ENCODE measurements at places on chromosomes 2 and 18.
A peak's percentile ranks its signal among the peaks of the same experiment; 100 is the strongest.

DNA sequence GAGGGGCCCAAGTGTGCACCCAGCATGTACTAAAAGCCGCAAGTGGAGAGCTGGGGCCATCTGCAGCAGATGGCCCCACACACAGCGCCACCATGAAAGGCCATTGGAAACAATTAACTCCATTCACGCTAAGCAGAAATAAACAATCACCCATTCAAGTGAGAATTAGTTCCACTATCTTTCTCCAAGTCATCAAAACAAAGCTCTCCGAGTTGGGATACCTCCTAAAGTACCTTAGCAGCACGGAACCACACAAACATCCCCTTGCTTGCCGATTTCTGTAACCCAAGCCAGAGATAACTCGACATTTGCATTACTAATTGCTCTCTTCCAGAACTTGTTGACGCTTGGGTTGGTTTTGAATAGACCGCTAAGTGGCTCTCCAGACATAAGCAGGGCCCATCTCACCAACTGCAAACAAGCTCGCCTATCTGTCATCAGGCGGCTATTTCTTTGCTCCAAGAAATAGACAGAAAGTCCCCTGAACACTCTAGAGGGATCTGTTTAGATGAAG, 840.6 kb upstream of the SALL3 start:
- no peaks in the 10 kb centered on the region for H3K36me3 ChIP-seq
- H3K4me3 ChIP-seq, result no peak overlapping the region
- H3K27ac ChIP-seq, result no peak overlapping the region
- H3K27me3 ChIP-seq, result no peaks in the 10 kb centered on the region
- DNase-seq, result no peak

DNA sequence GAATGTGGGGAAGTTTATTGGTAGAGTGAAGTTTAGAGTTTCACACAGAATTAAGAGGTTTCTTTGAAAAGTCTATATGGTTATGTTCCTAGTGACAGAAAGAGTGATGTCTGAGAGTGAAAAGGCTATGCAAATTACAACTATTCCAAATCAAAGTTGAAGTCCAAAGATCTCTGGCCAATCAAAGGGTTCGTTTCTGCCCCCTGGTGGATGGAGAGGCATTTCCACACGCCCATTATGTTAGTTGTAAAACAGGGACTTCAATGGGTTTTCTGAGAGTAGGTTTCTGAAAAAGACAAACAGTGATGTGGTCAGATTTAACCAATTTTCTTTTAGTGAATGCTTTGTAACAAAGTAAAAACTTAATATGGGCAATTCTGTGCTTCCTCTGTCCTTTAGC, 441.5 kb upstream of the POU3F3 start:
- no peaks in the 10 kb centered on the region for H3K4me1 ChIP-seq
- no peaks in the 10 kb centered on the region for H3K36me3 ChIP-seq
- H3K27ac ChIP-seq, result no peak overlapping the region
- peak; percentile 17 for DNase-seq

GRCh38 chr2:233280114-233280693, 27.4 kb upstream of the SAG start:
- peaks cover 84% of the 10 kb centered on the region for H3K36me3 ChIP-seq
- DNase-seq, result no peak
- H3K4me1 ChIP-seq, result peaks cover 14% of the 10 kb centered on the region
- no peaks in the 10 kb centered on the region for H3K27me3 ChIP-seq
- H3K4me3 ChIP-seq, result no peak overlapping the region

- H3K4me3 ChIP-seq, result no peak overlapping the region
- DNase-seq, result peak; percentile 17
- H3K27me3 ChIP-seq, result no peaks in the 10 kb centered on the region
- no peak overlapping the region for H3K27ac ChIP-seq
Measured at GRCh38 chr18:63022429-63023022, 297.0 kb downstream of the BCL2 start.

GRCh38 chr2:238890618-238891456, 43.0 kb downstream of the TWIST2 start:
- H3K4me3 ChIP-seq, result no peak overlapping the region
- no peaks in the 10 kb centered on the region for H3K27me3 ChIP-seq
- no peak overlapping the region for H3K27ac ChIP-seq
- DNase-seq, result no peak

- no peaks in the 10 kb centered on the region for H3K36me3 ChIP-seq
- no peak overlapping the region for H3K4me3 ChIP-seq
- DNase-seq, result no peak
- H3K27me3 ChIP-seq, result no peaks in the 10 kb centered on the region
- no peak overlapping the region for H3K27ac ChIP-seq
Measured at GRCh38 chr18:34993289-34993688, 47.9 kb upstream of the MAPRE2 start.

DNA sequence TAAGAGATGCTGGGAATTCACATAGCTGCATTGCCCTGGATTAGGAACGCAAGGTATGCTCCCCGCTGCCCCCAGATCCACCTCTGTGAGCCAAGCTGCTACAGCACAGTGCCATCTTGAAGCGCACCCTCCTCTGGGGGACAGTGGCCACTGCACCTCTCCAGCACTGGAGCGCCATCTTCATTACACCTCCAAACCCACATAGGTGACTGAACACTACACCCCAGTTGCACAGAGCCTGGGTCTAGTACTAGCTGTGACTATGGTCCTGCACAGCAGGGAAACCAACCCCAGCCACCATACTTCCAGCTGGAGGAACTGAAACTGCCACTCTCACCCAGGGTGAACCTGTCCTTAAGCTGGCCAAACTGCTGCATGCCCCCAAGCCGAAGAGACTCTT, 84.6 kb downstream of the TMEM237 start:
- H3K4me1 ChIP-seq, result no peaks in the 10 kb centered on the region
- H3K4me3 ChIP-seq, result no peak overlapping the region
- no peak for DNase-seq
- no peaks in the 10 kb centered on the region for H3K27me3 ChIP-seq
- H3K27ac ChIP-seq, result no peak overlapping the region

GRCh38 chr2:200310545-200310971, 4.1 kb downstream of the SPATS2L start:
- H3K4me3 ChIP-seq, result no peak overlapping the region
- H3K27ac ChIP-seq, result no peak overlapping the region
- no peak for DNase-seq

DNA sequence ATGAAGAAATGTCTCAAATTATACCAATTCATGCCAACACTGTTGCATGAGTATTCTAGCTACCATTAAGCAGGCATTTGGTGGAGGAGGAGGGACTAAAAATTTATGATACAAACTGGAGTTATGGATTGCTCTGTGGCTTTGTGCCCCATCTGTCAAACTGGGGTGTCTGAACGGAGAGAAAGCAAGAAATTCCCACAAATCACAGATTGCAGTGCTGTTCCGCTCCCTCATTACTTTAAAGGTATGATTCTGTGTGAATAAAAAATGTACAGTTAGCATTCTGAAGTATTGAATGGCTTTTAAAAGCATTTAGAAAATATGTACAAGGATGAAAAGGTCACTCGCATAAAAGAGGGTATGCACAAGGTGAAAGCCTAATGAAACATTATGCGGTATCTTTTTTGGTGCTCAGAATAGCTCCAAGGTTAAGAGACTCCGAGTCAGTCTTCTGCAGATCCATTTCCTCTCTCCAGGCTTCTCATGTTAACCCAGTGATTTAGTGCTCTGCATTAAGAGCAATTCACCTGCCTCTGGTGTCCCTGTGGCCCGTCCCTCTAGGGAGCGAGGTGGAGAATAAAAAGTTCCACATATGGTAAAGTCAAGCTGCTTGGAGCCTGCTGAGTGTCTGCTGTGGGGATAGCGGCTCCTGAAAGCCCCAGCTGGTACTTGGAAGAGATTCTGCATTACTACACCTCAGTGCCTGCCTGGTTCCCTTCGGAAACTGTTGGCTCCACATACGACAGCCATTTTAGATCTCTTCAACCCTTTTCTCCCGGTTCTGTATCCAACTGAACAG, 184.2 kb downstream of the ZNF521 start:
- no peaks in the 10 kb centered on the region for H3K36me3 ChIP-seq
- no peak overlapping the region for H3K27ac ChIP-seq
- H3K4me3 ChIP-seq, result no peak overlapping the region

GRCh38 chr2:39689272-39689841, 23.6 kb downstream of the TMEM178A start:
- no peaks in the 10 kb centered on the region for H3K36me3 ChIP-seq
- H3K27ac ChIP-seq, result no peak overlapping the region
- H3K4me1 ChIP-seq, result no peaks in the 10 kb centered on the region
- H3K27me3 ChIP-seq, result no peaks in the 10 kb centered on the region

DNA sequence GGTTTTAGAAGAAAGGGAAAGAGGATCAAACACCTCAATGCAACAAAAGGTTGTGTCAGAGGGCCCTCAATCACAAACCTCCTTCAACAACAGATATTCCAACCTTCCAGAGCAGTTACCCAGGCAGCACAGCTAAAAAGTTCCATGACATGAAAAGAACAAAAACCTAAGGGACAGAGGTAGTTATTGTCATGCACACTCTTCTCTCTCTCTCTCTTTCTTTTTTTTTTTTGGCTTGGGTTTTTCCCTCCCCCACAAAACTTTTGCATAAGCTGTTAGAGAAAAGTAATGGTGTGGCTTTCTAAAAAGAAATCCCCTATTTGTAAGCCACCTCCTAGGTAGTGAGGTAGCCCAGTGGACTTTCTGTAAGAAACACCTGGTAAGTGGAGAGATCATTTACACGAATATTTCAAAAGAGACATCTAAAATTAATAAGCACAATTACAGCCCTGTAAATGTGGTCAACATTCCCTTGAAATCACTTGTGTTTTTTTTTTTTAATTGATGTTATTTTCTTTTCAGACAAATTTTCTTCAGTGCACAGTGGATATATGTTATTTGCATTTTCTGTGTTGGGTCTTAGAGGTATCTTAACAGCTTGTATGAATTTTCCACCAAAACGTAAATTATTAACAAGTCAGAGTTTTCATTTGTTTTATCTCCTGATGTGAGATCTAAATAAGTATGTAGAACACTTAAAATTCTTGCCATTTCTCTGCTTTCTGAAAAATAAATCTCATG, 48.4 kb downstream of the ZEB2 start:
- DNase-seq, result no peak
- H3K27me3 ChIP-seq, result no peaks in the 10 kb centered on the region
- H3K4me3 ChIP-seq, result no peak overlapping the region
- H3K4me1 ChIP-seq, result peaks cover 26% of the 10 kb centered on the region
- H3K36me3 ChIP-seq, result peaks cover 17% of the 10 kb centered on the region
- H3K27ac ChIP-seq, result peak overlapping the region; percentile 35

- peak overlapping the region; percentile 37 for H3K4me3 ChIP-seq
- peak overlapping the region; percentile 95 for H3K27ac ChIP-seq
- H3K36me3 ChIP-seq, result peaks cover 2% of the 10 kb centered on the region
- H3K4me1 ChIP-seq, result peaks cover 25% of the 10 kb centered on the region
- H3K27me3 ChIP-seq, result no peaks in the 10 kb centered on the region
Measured at GRCh38 chr2:207143215-207144172, 22.3 kb downstream of the KLF7 start.

- peak; percentile 48 for DNase-seq
- peaks cover 5% of the 10 kb centered on the region for H3K36me3 ChIP-seq
- peak overlapping the region; percentile 37 for H3K27ac ChIP-seq
- H3K27me3 ChIP-seq, result no peaks in the 10 kb centered on the region
Measured at GRCh38 chr2:148023861-148024260, 3.0 kb downstream of the MBD5 start.

DNA sequence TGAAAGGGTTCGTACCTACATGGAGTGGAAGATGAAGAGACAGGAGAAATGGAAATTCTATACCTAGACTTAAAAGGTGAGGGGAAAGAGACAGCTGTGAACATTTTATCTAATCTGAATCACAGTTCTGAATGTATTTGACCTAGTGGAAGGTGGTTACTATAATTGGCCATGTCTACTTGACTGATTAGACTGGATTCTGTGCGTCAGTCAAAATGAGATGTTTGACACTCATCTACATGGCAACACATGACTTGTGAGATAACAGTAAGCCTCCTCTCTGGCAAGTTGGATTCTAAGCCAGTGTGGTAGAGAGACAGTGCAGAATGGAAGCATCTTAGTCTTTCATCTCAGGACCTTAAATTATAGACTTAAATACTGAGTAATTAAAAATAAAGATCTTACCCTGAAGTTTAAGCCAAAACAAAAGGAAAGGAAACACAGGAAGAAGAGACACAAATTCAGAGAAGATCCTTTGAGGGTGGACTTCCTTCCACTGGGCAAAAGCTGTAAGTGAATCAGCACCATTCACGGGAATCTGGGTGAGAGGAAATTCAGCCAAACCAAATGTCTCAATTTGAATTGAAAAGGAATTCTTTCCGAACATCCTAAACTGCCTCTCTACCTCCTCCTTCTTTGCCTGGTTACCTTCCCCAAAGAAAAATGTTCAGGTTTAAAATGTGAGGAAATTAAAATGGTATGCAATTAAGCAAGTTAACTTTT, 121.6 kb downstream of the EHBP1 start:
- no peak overlapping the region for H3K27ac ChIP-seq
- no peaks in the 10 kb centered on the region for H3K4me1 ChIP-seq
- H3K36me3 ChIP-seq, result peaks cover 12% of the 10 kb centered on the region

- H3K4me3 ChIP-seq, result no peak overlapping the region
- H3K4me1 ChIP-seq, result no peaks in the 10 kb centered on the region
- H3K36me3 ChIP-seq, result no peaks in the 10 kb centered on the region
- DNase-seq, result no peak
Measured at GRCh38 chr18:32612651-32613050, 142.0 kb upstream of the GAREM1 start.

DNA sequence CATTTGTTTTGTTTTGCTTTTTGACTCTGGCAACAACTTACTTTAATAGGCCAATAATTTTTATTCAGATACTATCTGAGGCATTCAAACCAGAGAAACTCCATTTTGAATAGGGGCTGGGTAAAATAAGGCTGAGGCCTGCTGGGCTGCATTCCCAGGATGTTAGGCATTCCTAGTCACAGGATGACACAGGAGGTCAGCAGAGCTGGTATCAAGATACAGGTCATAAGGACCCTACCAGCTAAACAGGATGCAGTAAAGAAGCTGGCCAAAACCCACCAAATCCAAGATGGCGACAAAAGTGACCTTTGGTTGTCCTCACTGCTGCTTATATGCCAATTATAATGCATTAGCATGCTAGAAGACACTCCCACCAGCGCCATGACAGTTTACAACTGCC, 102.2 kb upstream of the XPO1 start:
- no peak overlapping the region for H3K4me3 ChIP-seq
- no peaks in the 10 kb centered on the region for H3K4me1 ChIP-seq
- no peak overlapping the region for H3K27ac ChIP-seq
- no peaks in the 10 kb centered on the region for H3K27me3 ChIP-seq
- H3K36me3 ChIP-seq, result no peaks in the 10 kb centered on the region

- no peak overlapping the region for H3K4me3 ChIP-seq
- H3K4me1 ChIP-seq, result no peaks in the 10 kb centered on the region
- H3K27me3 ChIP-seq, result no peaks in the 10 kb centered on the region
- DNase-seq, result no peak
- H3K27ac ChIP-seq, result no peak overlapping the region
- H3K36me3 ChIP-seq, result peaks cover 43% of the 10 kb centered on the region
Measured at GRCh38 chr18:31880186-31880898, 62.6 kb downstream of the TRAPPC8 start.

- H3K36me3 ChIP-seq, result peaks cover 3% of the 10 kb centered on the region
- no peaks in the 10 kb centered on the region for H3K27me3 ChIP-seq
- H3K27ac ChIP-seq, result no peak overlapping the region
- H3K4me3 ChIP-seq, result no peak overlapping the region
- DNase-seq, result no peak
Measured at GRCh38 chr18:79315596-79315995, 80.1 kb upstream of the NFATC1 start.
